ENCODE measurements at places on chromosomes 16 and 17. TPM values are rescaled to one million over a fixed set of nuclear protein-coding genes. Genes with fewer than 3 reads are reported as not detected.

The MVP gene
- 321 TPM for polyA plus RNA-seq

DNA sequence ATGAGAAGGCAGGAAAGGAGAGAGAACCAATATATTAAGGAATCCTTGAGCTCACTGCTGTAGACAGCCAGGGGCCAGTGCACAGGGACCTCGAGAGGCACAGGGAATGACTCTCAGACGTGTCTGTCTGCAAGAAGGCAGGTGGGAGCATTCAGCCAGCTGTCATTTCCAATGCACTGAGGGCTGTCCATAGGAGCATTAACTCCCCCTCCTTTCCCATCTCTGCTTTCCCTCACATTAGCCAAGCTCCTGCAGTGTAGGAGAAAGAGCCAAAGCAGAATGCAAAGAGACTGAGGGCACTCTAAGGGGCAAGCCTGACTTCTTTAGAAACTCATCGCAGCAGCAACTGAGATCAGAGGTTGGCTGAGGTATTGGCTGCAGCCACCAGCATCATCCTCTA, 218.3 kb downstream of the CDH13 start:
- no peak for DNase-seq

- DNase-seq = no peak
These were observed 47.7 kb downstream of the BEAN1 start for GRCh38 chr16:66474750-66475199.

GRCh38 chr17:48809182-48809581, 7.8 kb downstream of the TTLL6 start:
- DNase-seq = no peak

- no peak for DNase-seq
These were observed 21.1 kb upstream of the NUP93 start for GRCh38 chr16:56708525-56709442.

The PDILT gene
- not detected for polyA plus RNA-seq

GRCh38 chr17:22443061-22443460, 750.7 kb downstream of the KCNJ18 start:
- no peak for DNase-seq

The SPATA22 gene
- polyA plus RNA-seq = not detected

The G6PC1 gene
- polyA plus RNA-seq = not detected

DNA sequence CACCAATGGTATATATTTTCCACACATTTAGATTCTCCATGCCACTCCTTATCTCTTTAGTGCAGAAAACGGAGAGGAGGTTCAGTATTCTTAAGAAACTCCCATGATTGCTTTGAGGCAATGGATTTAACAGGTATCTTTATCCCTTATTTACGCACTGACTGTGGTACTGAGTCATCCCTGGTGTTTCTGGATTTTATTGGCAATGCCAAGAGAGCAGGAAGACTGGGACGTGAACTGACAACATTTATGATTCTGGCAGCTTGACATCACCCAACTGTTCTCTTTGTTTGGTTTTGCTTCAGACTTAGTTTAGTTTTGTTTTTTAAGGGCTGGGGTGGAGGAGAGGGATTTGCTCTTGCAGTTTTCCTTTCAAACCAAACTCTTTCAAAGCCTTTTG, 131.4 kb downstream of the WWOX start:
- DNase-seq = no peak

DNA sequence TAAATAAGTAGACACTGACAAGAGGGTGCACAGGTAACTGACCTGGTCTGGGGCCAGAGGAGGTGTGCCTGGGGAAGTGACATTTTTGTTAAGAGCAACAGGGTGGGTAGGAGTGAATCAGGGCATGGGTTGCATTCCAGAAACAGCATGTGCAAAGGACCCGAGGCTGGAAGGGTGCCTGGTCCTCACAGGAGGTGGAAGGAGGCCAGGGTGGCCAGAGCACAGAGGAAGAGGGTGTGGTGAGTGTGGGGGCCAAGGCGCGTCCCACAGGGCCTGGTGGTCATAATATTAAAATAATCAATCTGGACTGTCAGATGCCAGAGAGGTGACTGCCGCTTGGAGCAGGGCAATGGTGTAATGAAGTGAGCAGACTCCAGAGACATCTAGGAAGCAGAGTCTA, 14.3 kb downstream of the ARHGAP23 start:
- DNase-seq = no peak

The IRX6 gene
- polyA plus RNA-seq = not detected

GRCh38 chr17:42669977-42670788, 6.6 kb downstream of the PLEKHH3 start:
- DNase-seq = no peak

- peak; percentile 41 for DNase-seq
These were observed 20.8 kb upstream of the DNAH17 start for GRCh38 chr17:78598013-78598471.

The TMEM235 gene
- not detected for polyA plus RNA-seq

DNA sequence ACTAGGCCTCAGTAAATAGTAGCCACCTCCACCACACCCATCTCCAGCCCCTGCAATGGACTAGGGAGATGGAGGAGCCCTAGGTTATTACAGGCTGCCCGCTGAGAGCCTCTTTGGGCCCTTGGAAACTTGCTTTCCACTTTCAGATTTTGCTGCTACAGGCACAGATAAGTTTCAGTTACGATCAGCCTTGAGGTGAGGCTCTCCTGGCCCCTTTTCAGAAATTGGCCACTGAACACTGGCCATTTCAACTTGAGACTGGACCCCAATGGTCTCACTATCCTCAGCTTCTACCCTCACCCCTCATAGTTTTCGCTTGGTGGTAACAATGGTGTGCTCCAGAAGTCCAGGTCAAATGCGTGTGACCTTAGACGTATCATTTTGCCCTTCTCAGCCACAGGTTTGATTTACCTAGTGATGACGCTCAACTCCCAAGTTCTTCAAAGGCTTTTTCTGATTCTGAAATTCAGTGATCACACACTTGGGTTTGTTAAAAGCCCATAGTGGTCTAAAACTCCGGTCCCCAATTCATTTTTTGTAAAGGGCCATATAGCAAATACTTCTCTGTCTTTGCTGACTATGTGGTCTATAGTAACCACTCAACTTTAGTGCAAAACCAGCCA, 1.0 kb downstream of the PMM2 start:
- DNase-seq = no peak

The OR2C1 gene
- 0.09 TPM for polyA plus RNA-seq

The CRISPLD2 gene
- polyA plus RNA-seq = 103 TPM

The ZNF594 gene
- polyA plus RNA-seq = 4.5 TPM

The KRTAP4-6 gene
- polyA plus RNA-seq = not detected

The CNTNAP4 gene
- not detected for polyA plus RNA-seq

DNA sequence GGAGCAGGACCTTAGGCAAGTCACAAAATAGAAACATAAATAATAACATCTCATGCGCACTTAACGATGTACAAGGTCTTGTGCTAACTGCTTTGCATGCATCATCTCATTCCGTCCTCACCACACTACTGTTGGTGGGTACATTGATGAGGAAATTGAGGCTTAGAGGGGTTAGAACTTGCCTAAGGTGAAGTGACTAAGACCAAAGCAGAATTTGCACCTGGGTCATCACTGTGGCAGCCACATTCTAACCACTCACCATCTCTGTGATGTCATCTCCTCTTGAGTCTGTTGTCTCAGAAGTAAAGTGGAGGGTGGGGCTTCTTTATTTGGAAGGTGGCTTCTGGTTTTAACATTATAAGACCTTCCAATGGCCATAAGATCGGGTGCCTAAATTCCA, 20.4 kb upstream of the TRIM25 start:
- no peak for DNase-seq

The NFATC2IP gene
- polyA plus RNA-seq = 22.3 TPM

DNA sequence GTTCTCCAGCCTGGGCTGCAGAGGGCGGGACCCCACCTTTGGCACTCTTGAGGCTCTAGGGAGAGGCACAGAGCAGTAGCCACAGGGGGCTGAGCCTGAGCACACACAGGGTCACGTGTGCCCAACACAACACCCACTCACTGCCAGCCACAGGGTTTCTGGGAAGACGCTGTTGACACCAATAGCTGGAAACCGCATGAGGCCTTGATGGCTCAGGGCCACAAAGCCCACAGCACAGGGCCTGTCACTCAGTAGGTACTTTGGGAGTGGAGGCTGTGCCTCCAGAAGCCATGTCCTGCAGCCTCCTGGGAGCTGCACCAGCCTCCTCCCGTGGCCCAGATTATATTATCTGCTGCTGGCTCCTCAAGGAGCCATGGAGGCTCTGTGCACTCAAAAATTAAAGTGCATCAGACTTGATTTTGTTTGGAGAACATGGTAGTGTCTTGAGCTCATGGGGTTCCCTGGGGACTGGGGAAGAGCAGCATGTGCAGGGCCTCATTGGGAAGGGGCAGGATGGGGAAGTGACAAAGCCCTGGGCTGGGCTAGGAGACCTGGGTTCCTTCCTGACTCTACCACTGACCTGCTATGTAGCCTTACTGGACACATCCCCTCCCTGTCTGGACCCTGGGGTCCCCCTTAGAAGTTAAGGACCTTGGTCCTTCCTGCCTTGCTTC, 12.5 kb upstream of the SREBF1 start:
- DNase-seq = no peak

DNA sequence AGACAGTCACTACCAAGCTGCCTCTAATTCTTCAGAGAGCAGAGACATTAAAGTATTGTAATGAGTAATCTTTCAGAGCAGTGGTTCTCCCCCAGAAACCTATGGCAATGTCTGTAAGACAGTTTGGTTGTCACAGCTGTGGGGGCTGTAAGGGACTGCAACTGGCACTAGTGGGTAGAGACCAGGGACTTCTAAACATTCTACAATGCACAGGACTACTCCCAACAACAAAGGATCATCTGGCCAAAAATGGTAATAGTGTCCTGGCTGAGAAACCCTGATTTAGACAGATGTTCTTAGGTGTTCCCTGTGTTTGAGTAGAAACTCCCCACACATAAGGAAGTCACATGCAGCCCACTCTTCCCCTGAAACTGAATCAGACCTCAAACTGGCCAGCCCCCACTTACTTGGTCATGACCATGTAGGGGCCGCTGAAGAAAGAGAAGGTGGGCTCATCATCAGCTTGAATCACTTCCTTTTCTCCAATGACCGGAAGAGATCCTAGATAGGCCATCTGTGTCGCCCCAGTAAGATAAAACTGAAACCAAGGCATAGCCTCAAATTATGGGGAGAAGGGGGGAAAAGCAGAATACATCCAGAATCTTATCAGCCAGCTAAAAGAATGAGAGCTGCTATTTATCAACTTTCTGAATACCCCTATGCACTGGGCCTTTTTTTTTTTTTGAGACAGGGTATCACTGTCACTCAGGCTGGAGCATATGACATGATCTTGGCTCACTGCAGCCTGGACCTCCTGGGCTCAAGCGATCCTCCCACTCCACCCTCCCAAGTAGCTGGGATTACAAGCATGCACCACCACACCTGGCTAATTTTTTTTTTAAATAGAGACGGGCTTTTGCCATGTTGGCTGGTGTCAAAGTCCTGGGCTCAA, 75.8 kb downstream of the TEX14 start:
- no peak for DNase-seq

- no peak for DNase-seq
These were observed 22.3 kb upstream of the MPO start for GRCh38 chr17:58302919-58303585.

GRCh38 chr17:82129095-82129494, 31.1 kb upstream of the FASN start:
- DNase-seq = no peak

The GHDC gene
- 5.1 TPM for polyA plus RNA-seq

GRCh38 chr17:76390003-76390421, 5.6 kb downstream of the SPHK1 start:
- no peak for DNase-seq

The CRYM gene
- polyA plus RNA-seq = 0.12 TPM

DNA sequence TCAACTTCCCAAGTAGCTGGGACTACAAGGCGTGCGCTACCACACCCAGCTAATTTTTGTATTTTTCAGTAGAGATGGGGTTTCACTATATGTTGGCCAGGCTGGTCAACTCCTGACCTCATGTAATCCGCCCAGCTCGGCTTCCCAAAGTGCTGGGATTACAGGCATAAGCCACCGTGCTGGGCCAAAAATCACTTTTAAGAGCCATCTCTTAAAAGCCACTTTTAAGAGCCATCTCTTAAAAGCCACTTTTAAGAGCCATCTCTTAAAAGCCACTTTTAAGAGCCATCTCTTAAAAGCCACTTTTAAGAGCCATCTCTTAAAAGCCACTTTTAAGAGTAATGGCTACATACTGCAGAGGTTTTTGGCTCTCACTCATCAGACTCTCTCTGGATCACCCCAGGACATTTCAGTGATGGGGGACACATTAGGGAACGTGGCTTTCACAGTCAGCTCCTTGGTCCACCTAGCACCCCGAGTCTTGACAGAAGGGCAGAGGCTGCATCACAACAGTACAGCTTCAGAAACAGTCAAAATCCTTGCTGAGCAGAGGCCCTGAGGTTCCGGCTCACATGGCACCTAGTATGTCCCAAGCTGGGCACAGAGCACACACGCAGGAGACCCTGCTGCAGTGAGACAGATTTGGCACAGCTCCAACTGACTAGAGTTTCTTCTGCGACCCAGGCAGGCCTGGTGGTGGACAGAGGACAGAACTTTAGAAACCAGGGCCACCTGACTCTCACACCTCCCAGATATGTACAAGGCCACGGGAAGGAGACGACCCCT, 23.6 kb downstream of the RANBP10 start:
- DNase-seq = no peak

The NATD1 gene
- 5.2 TPM for polyA plus RNA-seq

DNA sequence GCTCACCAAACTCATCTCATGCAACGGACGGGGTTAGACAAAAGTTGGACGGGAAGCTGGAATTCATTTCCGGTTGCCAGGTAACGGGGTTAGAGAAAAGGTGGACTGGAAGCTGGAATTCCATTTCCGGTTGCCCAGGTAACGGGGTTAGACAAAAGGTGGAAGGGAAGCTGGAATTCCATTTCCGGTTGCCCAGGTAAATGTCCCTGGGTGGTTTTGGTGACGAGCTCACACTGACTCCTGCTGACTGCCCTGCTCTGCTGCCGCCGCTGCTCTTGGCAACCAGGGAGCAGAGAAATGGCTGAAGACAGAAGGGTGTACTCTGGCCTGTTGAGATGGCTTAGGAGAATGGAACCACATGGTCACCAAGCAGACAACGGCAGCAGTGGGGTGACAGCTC, 170.3 kb upstream of the RPH3AL start:
- no peak for DNase-seq

- no peak for DNase-seq
These were observed 11.3 kb downstream of the TBX2 start for GRCh38 chr17:61411011-61411260.

DNA sequence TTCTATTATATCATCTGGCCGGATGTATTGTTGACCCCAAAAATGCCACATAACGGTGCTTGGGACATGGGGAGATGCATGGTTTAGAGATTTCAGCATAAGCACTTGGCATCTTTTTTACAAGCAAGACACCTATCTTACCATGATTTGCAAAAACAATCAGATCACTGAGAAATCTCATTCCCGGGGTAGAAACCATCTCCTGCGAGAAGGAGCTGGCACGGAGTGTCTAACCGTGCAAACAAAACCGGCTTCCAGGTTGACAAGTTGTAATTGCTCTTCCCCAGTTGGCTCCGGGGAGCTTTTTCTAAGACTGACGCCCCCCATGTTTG, 1.0 kb downstream of the SLC16A6 start:
- DNase-seq = no peak
